Activated T-helper 2 cell treated with anti-CD3 and anti-CD28 coated beads, Interferon-gamma antibody, Interleukin-2, Interleukin-4, amounts not matched to agents 10 μg/mL and 5 μg/mL and 100 μg/mL, durations not matched to agents 14 hours and 24 hours and 36 hours (primary cell): ENCODE measurements at places on chromosomes 5 and 9. TPM values are rescaled to one million over a fixed set of nuclear protein-coding genes. Genes with fewer than 3 reads are reported as not detected.

The CYSRT1 gene
- total RNA-seq: 0.41 and 0.50 TPM in 2 replicates

The HAND1 gene
- not detected in 2 replicates for total RNA-seq

The F2RL1 gene
- total RNA-seq: 0.09 and 0.16 TPM in 2 replicates

The ELOVL7 gene
- total RNA-seq: 0.68 and 0.90 TPM in 2 replicates

The INSL4 gene
- total RNA-seq: not detected in 2 replicates

The NMUR2 gene
- total RNA-seq: not detected in 2 replicates

The LCN12 gene
- 2.0 and 2.1 TPM in 2 replicates for total RNA-seq

DNA sequence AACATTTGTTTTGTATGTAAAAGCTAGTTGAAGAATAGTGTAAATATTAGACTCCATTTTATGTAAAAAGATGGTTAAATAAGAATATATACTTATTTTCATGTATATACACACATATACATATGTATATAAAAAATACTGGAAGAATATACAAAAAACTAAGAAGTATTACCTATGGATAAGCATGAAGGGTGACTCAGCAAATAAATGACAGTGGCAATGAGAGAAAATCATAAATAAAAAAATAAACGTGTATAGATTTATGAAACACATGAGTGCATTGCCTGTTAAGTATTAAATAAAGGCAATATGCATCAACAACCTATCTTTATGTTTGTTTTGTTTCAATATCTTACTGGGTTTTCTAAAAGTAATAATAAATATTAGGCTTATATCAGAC is 435.3 kb downstream of the CYLC2 start:
- no peak overlapping the region for H3K4me3 ChIP-seq
- H3K27me3 ChIP-seq: no peaks in the 10 kb centered on the region
- H3K4me1 ChIP-seq: no peaks in the 10 kb centered on the region
- no peak for DNase-seq

DNA sequence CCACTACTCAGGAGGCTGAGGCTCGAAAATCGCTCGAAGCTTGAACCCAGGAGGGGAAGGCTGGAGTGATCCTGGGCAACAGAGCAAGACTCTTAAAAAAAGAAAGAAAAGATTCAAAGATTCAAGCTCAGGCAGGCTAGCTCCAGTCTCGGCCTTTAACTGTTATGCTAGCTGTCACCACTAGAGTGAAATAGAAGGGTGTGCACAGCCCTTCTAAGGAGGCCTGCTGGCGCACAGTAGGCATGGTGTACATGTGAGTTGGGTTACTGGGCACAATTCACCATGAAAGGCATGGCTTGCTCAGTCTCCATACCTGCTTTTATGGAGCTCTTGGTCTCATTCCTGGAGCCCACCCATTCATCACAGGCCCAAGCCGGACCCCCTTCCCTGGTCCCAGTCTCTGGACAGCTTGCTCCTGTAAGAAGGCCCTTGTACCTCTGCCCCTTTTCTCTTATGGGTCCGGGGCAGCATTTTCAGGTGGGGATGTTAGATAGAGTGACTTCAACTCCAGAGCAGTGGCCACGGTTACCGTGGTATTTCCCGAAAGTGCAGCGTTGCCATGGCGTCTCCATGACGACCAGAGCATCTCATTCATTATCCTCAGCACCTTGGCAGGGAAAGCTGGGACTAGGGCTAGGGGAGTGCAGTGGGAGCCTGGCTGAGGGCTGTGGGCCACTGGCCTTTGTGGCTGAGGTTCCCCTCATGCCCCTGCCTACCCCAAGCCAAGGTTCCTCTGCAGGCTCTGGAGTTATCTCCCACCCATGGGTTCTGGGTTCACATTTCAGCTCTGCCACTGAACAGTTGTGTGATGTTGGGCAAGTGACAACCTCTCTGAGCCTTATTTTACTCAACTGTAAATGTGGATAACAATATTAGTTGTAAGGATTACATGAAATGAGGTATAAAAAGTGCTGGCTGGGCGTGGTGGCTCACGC is 5.7 kb downstream of the NDST1 start:
- no peak overlapping the region for H3K27ac ChIP-seq
- no peak overlapping the region for H3K4me3 ChIP-seq
- H3K27me3 ChIP-seq: no peaks in the 10 kb centered on the region
- no peak for DNase-seq
- no peaks in the 10 kb centered on the region for H3K36me3 ChIP-seq

DNA sequence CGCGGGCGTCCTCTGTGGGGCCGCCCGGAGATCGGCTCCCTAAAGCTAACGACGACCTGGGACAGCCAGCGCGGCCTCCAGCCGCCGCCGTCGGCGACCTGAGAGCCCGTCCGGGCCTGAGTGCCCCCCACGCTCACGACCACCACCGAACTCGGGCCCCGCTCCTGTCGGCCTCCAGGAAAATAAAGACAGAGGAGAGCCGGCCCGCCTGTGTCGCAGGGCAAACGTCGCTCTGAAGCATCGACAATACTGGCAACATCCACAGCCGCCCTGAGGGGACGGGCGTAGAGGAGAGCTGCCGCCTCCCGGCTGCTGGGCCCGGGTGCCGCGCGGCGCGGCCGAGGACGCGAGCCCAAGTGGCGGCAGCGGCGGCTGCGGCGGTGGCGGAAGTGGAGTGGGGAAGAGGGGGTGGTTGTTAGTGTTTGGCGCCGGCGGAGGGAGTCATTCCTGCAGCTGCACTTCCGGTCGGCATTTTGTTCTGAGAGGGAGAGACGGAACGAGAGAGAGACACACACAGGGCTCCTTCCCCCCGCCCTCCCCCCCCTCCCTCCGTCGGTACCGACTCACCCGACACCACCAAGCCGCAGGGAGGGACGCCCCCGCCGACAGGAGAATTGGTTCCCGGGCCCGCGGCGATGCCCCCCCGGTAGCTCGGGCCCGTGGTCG is at the start of gene NIPBL:
Gene NIPBL, plus strand, starts transcription at position 471 of the 666 bp plus-strand sequence. CDS start 76,928 bp downstream, outside the sequence.
- DNase-seq: peak; percentile 88
- peaks cover 24% of the 10 kb centered on the region for H3K36me3 ChIP-seq
- peaks cover 36% of the 10 kb centered on the region for H3K4me1 ChIP-seq
- no peaks in the 10 kb centered on the region for H3K27me3 ChIP-seq
- peak within 1 kb of the TSS; percentile 87 for H3K4me3 ChIP-seq
- H3K27ac ChIP-seq: peak within 1 kb of the TSS; percentile 97

- no peak for DNase-seq
- H3K27ac ChIP-seq: no peak overlapping the region
- H3K4me1 ChIP-seq: no peaks in the 10 kb centered on the region
- H3K27me3 ChIP-seq: no peaks in the 10 kb centered on the region
- no peak overlapping the region for H3K4me3 ChIP-seq
Observed at GRCh38 chr5:117058740-117059139, 484.1 kb upstream of the SEMA6A start.

DNA sequence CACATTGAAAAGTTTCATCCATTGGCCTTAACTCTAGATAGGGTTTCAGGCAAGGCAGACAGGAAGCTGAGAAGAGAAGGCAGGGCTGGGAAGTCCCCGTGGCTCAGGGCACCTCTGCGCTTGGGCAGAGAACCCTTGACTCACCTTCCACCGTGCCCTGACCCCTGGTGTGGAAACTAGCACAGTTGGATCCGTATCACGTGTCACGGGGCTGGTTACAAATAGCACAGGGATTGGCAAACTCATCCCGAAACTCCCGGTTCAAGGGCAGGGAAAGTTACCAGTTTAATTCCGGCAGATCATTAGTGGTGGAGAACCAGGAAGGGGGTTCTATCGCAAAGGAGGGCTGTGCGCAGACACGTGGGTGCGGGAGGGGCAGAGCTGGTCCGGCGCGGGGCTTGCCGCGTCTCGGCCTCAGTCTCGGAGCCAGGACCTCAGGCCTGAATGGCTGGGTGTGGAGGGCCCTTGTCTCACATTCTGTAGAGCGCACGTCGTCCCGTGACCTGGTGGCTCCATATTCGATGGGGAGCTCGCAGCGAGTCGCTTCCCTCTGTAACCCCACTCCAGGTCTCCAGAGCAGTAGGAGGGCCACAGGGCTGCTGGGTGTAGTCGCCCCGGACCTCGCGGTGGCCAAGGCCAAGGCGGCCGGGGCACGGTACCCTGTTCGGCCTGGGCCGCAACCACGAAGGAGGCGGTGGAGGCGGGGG is 771 bp upstream of the TMEM171 start:
- peak overlapping the region; percentile 30 for H3K4me3 ChIP-seq
- DNase-seq: no peak
- H3K4me1 ChIP-seq: peaks cover 3% of the 10 kb centered on the region
- H3K27me3 ChIP-seq: peaks cover 75% of the 10 kb centered on the region

DNA sequence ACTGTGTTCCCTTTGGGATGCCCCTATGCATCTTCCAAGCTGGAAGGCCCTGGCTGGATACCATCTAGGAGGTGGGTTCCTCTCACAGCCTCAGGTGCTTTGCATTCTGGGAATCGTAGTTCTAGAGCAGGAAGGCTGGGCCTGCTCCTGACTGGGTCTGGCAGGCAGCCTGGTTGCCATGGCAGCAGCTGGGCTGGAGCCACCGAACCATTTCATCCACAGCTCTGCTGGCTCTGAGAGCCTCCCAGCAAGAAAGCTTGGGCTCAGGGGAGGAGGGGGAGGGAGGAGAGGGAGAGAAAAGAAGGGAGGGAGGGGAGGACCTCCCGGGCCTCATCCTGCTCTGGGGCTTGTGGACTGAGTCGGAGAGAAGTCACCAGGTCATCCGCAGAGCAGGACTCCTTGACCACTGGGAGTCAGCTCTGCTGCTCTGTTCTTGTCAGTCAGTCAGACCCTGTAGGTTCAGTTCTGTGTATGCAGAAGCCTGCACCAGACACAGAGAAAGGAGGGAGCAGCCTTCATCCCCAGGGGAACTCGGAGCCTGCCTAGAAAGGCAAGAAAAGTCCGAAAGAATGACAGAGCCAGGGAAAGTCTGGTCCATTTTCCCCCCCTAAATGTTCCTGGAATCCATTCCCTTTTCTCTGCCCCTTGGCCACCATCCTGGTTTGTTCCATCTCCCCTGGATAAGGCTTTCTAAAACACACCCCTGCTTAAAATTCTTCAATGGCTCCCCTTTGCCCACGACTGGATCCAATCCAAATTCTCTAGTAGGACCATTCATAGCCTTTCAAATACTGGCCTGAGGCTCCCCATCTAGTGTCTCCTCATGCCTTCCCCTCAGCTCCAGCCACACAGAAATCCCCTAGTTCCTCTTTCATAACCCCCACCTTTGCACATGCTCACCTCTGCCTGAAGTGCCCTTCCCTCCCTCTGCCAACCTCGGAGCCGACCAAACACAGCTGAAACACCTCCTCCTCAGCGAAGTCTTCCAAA is 65.4 kb upstream of the ARAP3 start:
- DNase-seq: no peak
- no peaks in the 10 kb centered on the region for H3K36me3 ChIP-seq
- no peak overlapping the region for H3K4me3 ChIP-seq
- H3K27ac ChIP-seq: no peak overlapping the region
- H3K4me1 ChIP-seq: no peaks in the 10 kb centered on the region

- H3K27me3 ChIP-seq: peaks cover 34% of the 10 kb centered on the region
- no peak for DNase-seq
- no peak overlapping the region for H3K27ac ChIP-seq
Observed at GRCh38 chr9:137049544-137050449, 3.8 kb upstream of the NPDC1 start.
